ENCODE measurements at places on chromosomes 12 and 14.

- no peak for DNase-seq
These were observed 243.7 kb downstream of the BCAT1 start for GRCh38 chr12:24705216-24705615.

DNA sequence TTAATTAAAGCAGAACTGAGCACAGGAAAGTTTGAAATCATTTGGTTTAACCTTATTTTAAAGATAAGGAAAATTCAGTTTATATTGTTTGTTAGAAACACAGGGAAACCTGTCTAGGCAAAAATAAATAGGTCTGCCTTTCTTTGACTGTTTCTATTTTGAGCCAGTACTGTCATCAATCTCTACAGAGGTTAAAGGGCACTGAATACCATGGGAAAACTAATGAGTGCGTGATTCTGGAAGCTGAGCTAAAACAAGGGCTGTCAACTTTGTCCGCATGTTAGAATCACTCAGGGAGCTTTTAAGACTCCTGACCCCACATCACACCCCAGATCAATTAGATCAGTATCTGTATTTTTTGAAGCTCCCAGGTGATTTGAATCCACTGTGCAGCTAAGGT, 38.8 kb downstream of the NOPCHAP1 start:
- no peak for DNase-seq

GRCh38 chr14:73220634-73221033, 16.7 kb upstream of the PAPLN start:
- no peak for DNase-seq

DNA sequence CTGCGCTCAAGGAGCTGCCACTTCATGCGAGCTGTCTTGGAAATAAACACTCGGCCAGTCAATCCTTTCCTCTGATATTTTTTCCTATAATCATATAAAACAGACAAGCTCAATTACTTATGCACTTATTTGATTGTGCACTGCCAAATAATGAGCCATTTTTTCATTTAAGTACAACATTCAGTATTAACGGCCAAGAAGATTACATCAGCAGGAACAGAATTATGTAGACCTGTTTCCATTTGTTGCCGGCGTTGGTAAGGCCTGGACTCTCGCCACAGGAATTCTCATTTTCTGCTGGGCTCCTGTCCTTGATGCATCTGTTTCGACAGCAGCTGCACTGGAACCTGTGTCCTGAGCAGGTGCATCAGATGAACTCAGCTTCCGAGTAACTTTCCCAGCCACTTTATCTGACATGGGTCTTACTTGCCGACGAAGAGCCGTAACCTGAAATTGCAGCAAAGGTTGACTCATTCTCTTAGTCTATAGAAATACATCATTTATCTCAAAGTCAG, 110.2 kb downstream of the KIF21A start:
- DNase-seq: no peak

GRCh38 chr12:107478881-107479280, 206.7 kb upstream of the PWP1 start:
- DNase-seq: no peak

GRCh38 chr12:97940629-97941028, 478.0 kb downstream of the RMST start:
- DNase-seq: no peak

DNA sequence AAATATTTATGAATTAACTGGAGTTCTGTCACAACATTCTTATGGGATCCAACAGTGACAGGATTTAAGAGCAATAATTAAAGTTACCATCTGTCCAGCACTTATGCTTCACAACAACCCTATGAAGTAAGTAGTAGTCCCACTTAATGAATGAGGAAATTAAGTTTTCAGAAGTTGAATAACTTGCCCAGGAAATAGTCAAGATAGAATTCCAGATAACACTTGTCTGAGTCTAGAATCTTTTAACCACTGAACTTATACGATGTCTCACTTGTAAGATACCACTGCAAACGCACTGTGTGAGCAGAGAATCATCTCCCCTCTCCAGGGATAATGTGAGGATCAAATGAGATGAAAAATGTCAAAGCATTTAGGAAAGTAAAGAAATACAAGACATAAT, 3.3 kb upstream of the TTC9 start:
- DNase-seq: no peak

DNA sequence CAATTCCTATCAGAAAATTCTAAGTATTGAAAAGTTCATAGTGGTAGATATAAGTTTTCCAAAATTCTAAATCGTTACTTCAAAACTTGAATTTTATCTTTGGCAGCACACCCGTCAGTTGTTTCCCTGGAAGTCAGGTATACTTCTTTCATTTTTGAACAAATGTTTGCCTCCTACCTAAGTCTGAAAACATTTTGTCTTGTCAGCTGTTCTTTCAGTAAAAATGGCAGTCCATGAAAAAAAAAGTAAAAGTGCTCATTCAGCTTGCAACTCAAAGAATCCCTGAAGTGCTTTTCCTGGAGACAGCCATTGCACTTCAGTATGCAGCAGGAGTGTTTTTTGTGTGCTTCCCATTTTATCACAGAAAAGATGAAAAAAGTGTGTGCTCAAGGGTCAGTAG, 130.1 kb upstream of the NEDD1 start:
- no peak for DNase-seq

GRCh38 chr12:14868916-14869506, 16.6 kb downstream of the MGP start:
- DNase-seq: no peak

DNA sequence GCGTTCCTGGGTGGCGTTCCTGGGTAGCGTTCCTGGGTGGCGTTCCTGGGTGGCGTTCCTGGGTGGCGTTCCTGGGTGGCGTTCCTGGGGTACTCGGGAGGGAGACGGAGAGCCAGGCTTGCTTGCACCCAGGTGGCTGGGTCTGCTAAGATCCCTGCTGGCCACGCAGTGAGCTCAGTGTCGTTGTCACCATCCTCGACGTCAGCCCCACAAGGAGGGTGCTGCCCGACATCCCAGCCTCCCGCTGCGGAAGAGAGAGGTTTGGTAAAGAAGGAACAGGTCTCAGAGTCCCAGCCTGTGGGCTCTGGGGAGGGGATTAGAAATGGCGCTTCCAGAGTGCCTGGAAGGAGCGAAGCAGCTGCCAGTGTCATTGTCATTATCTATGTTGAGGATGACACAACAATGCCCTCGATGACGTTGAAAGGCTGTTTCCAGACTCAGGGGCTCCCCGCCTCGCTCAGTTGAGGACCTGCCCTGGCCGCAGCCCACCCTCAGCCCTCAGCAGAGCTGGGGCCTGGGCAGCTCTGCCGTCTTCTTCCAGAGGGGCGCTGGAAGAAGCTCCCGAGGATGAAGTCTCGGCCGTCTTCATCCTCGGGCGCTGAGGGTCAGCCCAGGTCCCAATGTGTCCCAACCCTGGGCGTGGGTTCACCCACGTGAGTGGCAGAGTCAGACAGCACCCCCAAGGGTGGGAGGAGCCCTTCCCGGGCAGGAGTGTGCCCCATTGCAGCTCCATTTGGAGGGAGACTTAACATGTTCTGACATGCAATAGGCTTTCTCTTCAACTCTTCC, 328.8 kb downstream of the ADGRD1 start:
- no peak for DNase-seq

DNA sequence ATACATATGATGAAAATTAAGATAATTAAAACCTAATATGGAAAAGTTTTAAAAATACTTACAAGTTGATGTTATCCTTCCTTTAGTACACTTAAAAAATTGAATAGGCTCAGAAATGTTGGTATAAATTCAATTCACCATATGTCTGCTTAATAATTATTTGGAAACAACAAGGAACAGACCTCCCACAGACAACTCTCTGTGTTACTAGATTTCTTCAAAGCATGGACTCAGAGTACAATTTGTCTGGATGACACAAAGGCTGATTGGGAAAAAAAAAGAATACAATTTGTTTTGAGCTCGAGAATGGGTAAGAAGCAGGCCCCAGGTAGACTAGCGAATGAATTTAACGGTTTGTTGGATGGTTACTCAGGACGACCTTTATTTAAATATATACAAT, 48.9 kb upstream of the BTG1 start:
- no peak for DNase-seq

DNA sequence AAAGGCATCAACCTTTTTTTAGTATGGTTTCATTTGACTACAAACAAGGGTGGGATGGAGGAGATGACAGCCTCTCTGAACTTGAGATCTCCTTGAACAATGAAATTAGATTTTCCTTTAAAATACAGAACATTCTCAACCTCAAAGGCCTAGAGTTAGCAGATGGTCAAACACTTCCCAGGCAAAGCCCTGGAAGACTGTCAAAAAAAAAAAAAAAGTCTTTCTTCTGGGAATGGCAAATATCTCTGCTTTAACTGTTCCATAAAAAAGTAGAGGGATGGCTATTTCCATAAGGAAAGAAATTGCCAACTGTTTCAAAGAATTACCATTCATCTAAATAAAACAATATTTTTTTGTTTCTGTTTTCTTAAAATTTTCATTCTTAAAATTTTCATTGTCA, 870.8 kb downstream of the GALC start:
- no peak for DNase-seq

DNA sequence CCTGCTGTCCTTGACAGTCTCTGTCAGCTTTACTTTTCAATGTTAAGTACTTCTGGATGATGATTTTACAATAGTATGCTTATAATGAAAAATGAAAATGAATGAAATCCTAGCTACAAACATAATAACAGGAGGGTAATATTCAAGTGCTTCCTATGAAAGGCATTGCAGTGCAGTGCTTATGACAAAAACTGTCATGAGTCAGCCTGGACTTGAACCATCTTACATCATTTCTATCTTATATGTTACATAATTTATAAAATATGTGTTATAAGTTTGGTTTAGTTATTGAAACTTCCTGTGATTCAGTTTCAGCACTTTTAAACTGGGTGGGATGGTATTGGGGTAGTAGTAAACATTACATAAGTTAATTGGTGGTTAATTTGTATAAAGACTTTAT, 451.7 kb downstream of the TMEM117 start:
- DNase-seq: no peak

DNA sequence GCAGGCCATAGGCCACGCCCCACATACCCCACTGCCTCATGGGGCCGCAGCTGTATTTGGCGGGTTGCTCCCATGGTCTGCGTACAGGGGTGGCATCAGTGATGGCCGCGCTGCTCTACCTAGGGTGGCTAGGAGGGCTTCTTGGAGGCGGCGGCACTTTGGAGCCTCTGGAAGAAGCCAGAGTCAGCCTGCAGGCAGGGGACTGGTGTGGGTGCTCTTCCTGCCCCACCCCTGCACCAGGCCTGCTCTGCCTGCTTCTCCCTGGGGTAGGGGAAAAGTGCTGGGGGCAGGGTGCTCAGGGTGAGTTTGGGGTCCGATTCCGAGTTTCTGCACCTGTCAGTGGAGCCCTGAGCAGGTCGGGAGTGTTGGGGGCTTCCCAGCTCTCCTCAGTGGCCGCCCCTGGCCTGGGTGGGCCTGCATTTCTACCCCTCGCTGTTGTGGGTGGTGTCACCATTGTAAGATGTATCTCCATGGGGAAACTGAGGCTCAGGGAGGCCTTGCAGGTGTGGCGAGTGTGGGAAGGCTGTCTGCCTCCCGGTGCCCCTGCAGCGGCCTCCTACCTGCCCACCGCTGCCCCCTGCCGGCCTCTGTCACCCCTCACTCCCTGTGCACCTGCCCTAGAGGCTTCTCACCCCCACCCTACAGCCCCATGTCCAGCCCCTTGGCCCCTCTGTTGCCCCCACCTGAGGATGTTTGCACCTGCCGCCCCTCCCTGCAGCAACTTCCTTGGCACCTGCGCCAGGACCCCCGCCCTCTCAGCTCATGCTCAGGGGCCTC, 5.5 kb downstream of the CEP170B start:
- no peak for DNase-seq

DNA sequence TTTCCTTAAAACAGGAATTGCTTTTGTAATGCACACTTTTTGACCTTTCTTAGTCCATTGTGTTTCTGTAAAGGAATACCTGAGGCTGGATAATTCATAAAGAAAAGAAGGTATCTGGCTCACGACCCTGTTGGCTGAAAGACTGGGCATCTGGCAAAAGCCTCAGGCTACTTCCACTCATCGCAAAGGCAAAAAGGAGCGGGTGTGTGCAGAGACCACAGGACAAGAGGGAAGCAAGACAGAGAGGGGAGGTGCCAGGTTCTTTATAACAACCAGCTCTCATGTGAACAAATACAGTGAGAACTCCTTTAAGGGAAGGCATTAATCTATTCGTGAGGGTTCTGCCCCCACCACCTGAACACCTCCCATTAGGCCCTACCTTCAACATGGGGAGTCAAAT, 182.1 kb downstream of the C12orf50 start:
- no peak for DNase-seq

- no peak for DNase-seq
These were observed 399.9 kb downstream of the FOXG1 start for GRCh38 chr14:29166507-29166906.

GRCh38 chr12:87756721-87757120, 272.5 kb downstream of the C12orf50 start:
- DNase-seq: no peak

All from NCI-H1930 (cell line).